H1 (cell line): ENCODE measurements at places on chromosomes 6 and 20. TPM values are rescaled to one million over a fixed set of nuclear protein-coding genes. Genes with fewer than 3 reads are reported as not detected.

- no peak overlapping the region for H3K4me3 ChIP-seq
- no peaks in the 10 kb centered on the region for H3K36me3 ChIP-seq
- no peak for DNase-seq
- no peaks in the 10 kb centered on the region for H3K27me3 ChIP-seq
- H3K27ac ChIP-seq: no peak overlapping the region
- H3K4me1 ChIP-seq: no peaks in the 10 kb centered on the region
Observed at GRCh38 chr6:61538801-61539200, 747.2 kb downstream of the KHDRBS2 start.

The ATP9A gene
- total RNA-seq: 6.4 and 7.7 TPM in 2 replicates

DNA sequence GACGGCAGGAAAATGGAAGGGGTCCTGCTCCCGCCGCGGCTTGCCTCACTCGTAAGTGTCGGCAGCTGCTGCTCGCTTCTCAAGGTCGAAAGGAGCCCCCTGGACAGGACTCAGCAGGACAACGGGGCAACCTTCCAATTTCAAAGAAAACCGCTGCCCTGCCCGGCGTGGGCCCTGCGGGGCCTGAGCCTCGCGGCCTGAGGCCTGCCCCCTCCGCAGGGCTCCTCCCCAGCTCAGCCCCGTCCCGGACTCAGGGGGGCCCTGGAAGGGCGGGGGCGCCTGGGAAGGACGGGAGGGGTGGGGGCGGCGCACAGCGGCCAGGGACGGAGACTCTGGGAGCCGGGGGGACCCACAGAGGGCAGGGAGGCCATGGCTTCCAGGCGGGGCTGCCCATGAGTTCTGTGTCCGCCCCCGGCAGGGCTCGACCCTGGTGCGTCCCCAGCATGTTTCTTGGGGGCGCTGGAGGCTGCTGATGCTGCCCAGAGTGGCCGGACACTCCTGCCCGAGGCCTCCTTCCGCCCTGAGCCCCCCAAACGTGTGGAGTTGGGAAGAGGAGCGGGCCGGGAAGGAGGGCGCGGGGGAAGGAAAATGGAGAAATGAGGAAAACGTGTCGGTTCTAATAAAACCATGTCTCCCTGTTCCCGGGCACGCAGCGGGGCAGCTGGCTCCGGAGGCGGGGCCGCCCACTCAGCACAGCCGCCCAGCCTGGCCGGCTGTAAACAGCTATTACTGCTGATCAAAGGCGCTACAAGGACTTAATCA, 114.6 kb downstream of the DLL1 start:
- no peaks in the 10 kb centered on the region for H3K27me3 ChIP-seq
- no peaks in the 10 kb centered on the region for H3K36me3 ChIP-seq
- no peak overlapping the region for H3K4me3 ChIP-seq
- no peak overlapping the region for H3K27ac ChIP-seq
- peak; percentile 33 for DNase-seq
- no peaks in the 10 kb centered on the region for H3K4me1 ChIP-seq

DNA sequence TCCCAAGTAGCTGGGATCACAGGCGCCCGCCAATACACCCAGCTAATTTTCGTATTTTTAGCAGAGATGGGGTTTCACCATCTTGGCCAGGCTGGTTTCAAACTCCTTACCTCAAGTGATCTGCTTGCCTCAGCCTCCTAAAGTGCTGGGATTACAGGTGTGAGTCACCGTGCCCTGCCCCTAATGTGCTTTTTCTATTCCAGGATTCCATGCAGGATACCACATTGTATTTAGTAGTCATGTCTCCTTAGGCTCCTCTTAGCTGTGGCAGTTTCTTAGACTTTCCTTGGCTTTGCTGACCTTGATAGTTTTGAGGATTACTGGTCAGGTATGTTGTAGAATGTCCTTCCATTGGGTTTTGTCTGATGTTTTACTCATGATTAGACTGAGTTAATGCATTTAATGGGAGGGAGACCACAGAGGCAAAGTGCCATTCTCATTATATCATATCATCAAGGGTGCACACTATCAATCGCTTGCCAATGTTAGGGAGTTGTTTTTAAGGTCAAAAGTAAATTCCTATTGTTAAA, 39.6 kb upstream of the TNFAIP3 start:
- H3K27ac ChIP-seq: no peak overlapping the region
- H3K27me3 ChIP-seq: no peaks in the 10 kb centered on the region
- DNase-seq: no peak
- no peaks in the 10 kb centered on the region for H3K36me3 ChIP-seq
- H3K4me1 ChIP-seq: no peaks in the 10 kb centered on the region

DNA sequence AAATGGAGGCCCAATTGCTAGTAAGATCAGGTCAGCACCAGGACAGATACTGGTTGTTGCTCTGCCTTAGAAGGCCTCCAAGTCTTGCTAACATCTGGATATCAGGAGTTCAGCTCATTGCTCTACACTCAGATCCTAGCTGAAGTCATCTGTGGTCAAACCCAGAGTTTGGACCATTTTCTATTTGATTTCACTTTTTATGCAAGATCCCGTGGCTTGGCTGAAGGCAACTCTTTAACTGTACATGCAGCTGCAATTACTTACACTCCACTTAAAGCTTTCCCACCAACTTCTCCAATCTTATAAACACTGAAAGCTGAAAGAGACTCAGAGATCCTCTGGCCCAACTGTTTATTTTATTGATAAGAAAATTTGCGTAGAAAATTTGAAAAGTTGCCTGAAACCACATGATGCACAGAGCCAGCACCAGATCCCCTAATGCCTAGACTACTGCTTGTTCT, 2.7 kb downstream of the SLC17A2 start:
- no peaks in the 10 kb centered on the region for H3K36me3 ChIP-seq
- DNase-seq: no peak
- H3K4me3 ChIP-seq: no peak overlapping the region
- no peak overlapping the region for H3K27ac ChIP-seq
- no peaks in the 10 kb centered on the region for H3K27me3 ChIP-seq
- no peaks in the 10 kb centered on the region for H3K4me1 ChIP-seq

The GNAS gene
- total RNA-seq: 989 and 1,039 TPM in 2 replicates

The CCR6 gene
- not detected in 2 replicates for total RNA-seq

DNA sequence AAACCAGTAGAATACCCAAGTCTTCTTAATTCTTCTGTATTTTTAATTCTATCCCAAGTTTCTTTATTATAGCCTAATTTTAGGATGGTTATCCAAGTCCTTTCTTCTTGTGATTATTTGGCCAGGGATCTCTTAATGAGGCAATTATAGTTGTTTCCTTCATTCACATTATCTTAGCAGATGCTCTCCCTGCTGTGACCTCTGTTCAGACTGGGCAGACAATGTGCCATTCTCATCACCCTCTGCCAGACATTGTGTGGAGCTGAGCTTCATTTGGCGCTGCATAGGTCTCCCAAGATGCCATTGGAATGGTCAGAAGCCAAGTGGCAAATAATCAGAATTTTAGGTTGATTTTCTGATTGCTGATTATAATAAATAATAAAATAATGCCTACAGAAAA, 79.4 kb downstream of the LIN28B start:
- H3K27me3 ChIP-seq: no peaks in the 10 kb centered on the region
- H3K4me1 ChIP-seq: no peaks in the 10 kb centered on the region
- H3K36me3 ChIP-seq: no peaks in the 10 kb centered on the region
- H3K4me3 ChIP-seq: no peak overlapping the region
- no peak overlapping the region for H3K27ac ChIP-seq

GRCh38 chr6:41028561-41029412, 10.2 kb downstream of the UNC5CL start:
- H3K27me3 ChIP-seq: no peaks in the 10 kb centered on the region
- peak overlapping the region; percentile 68 for H3K4me3 ChIP-seq
- no peak for DNase-seq
- peaks cover 3% of the 10 kb centered on the region; the same call in 1 of the 2 replicates for H3K4me1 ChIP-seq
- H3K36me3 ChIP-seq: no peaks in the 10 kb centered on the region

DNA sequence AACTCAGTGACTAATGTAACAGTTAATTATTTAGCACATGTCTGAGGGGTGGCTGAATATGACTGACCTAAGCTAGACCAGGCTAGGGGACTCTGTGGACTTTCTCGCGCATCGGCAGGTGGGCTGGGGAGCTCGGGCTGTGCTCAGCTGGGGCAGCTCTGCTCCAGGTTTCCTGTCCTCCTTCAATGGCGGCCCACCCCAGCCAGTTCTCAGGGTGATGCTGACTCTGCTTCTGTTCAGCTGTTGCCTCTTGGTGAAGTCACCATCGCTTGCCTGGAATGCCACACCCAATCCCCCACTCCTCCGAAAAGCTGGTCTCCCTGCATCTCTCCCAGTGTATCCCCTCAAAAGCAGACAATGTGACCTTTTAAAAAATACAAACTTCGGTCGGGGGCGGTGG, 20.0 kb downstream of the PPP1R3G start:
- H3K27ac ChIP-seq: no peak overlapping the region
- no peak for DNase-seq
- no peaks in the 10 kb centered on the region for H3K4me1 ChIP-seq

The MCHR2 gene
- total RNA-seq: not detected in 2 replicates

DNA sequence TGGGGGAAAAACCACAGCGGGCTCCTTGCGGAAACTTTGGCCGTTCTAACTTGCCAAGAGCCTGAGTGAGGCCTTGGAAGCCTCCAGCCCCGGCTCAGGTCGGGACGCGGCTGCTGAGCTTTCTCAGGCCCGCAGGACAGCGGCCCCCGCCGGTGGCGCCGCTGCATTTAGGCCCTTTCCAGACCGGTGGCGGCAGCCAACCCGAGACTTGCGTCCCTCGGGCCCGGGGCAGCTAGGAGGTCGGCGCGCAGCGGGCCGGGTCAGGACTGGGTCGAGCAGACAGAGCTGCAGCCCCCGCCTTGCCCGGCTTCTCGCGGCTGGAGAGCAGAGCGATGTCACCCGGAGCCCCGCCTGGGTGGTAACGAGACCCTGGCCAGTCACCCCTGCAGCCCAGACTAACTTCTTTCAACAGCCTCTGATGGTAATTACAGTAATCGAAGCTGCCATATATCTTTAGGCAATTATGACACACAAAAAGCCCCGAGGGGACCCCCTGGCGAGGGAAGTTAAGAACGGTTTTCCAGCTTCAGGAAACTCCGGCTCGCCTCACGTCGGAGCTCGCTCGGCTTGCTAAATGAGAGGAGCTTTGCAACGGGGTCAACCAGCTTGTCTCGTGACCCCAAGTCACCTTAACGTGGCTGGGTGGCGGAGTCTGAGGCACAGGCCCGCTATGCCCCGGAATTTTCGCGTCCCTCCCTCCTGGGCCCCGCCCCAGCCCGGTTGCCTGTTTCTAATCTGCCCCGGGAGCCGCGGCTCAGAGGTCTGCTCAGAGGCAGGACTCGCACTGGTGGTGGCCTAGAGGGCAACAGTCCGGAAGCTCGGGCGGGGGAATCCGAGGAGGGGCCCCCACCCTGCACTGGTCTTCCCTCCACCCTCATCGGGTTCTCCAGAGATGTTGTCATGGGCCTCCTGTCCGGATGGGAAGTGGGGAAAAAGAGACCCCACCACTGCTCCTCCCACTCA, 3.0 kb downstream of the NR2E1 start:
- H3K27me3 ChIP-seq: peaks cover 94% of the 10 kb centered on the region
- peaks cover 7% of the 10 kb centered on the region for H3K4me1 ChIP-seq
- H3K27ac ChIP-seq: no peak overlapping the region
- H3K4me3 ChIP-seq: peak overlapping the region; percentile 49
- no peaks in the 10 kb centered on the region for H3K36me3 ChIP-seq
- peak; percentile 77 for DNase-seq

DNA sequence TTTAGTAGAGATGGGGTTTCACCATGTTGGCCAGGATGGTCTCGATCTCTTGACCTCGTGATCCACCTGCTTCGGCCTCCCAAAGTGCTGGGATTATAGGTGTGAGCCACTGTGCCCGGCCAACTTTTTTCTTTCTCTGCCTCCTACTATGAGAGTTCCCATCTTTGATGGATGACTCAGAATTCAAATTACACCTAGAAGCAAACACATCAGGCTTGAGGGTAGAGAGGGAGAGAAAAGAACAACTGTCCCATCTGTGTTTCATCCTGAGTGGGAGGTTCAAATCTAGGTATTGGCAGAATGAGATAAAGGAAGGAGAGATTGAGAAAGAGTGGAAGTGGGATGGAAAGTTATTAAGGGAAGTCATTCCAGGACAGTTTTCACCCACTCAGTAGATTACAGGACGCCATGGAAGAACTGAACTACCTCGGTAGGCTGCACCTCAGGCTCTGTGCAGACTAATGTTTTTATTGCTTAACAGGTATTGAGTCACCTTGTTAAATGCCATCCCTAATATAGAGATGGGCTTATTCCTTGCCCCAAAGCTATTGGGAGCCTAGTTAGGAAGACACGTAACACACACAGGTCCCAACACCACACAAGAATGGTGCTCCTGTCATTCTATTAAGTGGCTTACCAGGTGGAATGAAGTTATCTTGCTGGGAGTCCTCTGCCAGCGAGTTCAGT, 275.7 kb downstream of the SOX4 start:
- H3K27ac ChIP-seq: no peak overlapping the region
- H3K27me3 ChIP-seq: no peaks in the 10 kb centered on the region
- H3K36me3 ChIP-seq: no peaks in the 10 kb centered on the region
- no peak overlapping the region for H3K4me3 ChIP-seq

DNA sequence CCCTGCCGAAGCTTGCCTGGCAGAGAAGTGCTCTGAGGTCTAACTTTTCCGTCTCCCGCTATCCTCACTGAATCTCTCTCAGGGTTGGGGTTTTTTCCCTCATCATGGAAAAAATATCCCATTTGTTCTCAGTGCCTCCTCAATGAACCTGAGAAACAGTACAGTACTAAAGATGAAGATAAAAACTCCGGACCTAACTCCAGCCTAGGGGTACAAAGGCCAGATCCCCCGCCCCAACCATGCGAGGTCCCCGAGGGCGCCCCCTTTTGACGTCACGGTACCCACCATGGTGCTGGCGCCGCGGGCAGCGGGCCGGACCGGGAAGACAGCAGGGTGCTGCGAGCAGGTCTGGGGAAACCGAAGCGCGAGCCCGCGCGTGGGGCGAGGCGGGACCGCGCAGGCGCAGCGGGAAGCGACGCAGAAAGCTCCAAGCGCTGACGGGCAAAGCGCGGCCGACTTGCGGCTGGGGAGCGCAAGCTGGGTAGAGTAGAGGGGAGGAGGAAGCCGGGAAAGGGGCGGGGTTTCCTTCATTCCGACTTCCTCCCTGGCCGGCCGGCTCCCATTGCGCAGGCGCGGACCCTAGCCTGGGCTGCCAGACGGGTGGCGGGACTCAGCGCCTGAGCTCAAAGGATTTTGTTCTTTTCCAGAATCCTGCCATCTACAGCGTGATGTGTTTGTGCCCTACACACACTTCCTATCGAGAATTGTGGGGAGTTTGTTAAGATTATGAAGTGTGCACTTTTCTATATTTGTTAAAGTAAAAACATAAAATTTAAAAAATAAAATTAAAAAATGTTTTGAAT, at the start of gene LSM2:
Gene LSM2, minus strand, starts transcription at position 497 of the 803 bp plus-strand sequence. Its CDS starts 209 bp downstream, at position 288.
- H3K4me3 ChIP-seq: peak within 1 kb of the TSS; percentile 94
- H3K4me1 ChIP-seq: 0 out of 2 replicates have a peak, but pooled peaks cover 2% of the 10 kb centered on the region
- 0 out of 2 replicates have a peak, but pooled peaks cover 3% of the 10 kb centered on the region for H3K36me3 ChIP-seq
- no peaks in the 10 kb centered on the region for H3K27me3 ChIP-seq
- DNase-seq: peak; percentile 99
- peak within 1 kb of the TSS; percentile 91 for H3K27ac ChIP-seq

DNA sequence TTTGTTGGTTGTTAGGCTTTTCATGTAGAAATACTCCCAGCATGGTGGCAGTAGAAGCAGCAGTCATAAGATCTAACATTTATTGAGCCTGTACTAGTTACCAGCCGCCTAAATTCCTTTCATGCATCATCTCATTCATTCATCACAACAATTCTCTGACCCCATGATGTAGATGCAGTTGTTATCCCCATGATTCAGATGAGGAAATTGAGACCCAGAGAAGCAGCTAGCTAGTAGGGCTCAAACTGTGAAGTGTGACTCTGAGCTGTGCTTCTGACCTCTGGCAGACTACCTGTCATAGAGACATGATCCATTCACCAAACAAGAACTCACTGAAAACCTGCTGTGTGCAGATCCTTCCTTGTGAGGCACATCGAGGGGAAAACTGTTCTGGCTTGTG, 16.9 kb downstream of the RREB1 start:
- H3K27me3 ChIP-seq: no peaks in the 10 kb centered on the region
- no peaks in the 10 kb centered on the region for H3K36me3 ChIP-seq
- H3K27ac ChIP-seq: no peak overlapping the region
- peaks cover 2% of the 10 kb centered on the region; the same call in 1 of the 2 replicates for H3K4me1 ChIP-seq
- no peak overlapping the region for H3K4me3 ChIP-seq
